ENCODE measurements at places on chromosomes 5 and 9. TPM values are rescaled to one million over a fixed set of nuclear protein-coding genes. Genes with fewer than 3 reads are reported as not detected.

The FCN2 gene
- total RNA-seq = not detected

DNA sequence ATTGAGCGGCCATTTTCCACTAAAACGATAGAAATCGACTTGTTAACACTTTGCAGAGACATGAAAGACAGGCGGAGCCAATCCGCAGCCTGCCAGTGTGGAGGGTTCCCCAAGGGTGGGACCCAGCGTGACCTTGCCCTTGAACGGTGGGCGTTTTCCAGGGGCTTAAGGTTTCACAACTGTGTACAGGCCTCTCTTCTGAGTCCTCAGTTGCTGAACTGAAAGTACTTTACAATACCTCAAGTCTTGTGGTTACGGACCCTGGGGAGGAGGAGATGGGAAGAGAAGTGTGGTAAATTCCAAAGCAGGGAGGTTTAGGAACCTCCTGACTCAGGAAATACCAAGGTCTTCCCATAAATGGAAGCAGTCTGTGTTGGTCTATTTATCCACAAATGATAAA is 68.2 kb upstream of the CKMT2 start:
- no peak for DNase-seq

DNA sequence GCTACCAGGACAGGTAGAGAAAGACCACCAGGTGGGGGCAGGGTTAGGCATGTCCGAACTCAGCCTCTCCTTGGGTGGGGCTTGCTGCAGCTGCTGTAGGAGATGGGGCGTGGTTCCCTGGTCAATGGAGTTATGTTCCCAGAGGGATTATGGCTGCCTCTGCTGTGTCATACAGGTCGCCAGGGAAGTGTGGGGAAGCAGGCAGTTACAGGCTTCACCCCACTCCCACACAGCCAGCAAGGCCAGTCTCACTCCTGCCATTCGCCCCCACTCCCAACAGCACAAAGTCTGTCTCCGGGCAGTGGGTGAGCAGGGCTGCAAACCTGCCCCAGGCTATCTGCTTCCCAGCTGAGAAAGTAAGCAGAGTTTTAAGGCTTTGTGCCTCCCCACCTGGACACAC is 20.0 kb upstream of the CEP72 start:
- no peak for DNase-seq

The SLC36A3 gene
- not detected for total RNA-seq

DNA sequence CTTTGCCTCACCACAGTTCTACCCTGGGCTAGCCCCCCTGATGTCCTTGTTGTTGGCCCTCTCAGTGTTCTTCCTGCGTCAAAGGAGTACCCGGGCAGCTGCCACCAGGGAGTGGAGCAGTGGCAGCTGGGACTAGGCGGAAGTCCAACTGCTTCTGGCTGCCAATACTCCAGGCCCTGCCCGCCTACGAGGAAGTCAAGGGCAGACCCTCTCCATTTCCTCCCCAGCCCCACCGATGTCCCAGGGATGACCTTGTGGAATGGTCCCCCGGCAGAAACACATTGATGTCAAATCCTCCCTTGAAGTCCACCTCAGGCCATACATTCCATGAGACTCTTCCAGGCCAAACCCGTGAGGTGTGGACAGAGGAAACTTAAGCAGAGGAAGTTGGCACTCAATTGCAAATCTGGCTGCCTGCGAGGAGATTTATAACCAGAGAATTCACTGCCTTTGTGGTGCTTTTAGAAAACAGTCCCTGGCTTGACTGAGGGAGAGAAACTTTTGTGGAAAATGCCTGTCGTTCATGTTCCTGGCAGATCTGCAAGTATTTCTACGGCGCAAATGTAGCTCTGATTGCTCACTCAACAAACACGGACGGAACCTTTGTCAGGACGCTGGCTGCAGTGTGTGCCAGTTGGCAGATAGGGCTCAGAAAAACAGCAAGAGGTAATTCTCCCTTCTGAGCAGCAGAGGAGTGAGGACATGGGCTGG is 339.7 kb downstream of the RAB3C start:
- DNase-seq = peak; percentile 77

GRCh38 chr5:140166911-140167310 is 8.1 kb upstream of the CYSTM1 start:
- no peak for DNase-seq

All from heart right ventricle (tissue), 16 donors.